Mesendoderm (in vitro differentiated cells): ENCODE measurements at places on chromosomes 2 and 18.

- no peaks in the 10 kb centered on the region for H3K36me3 ChIP-seq
- H3K4me3 ChIP-seq: no peak overlapping the region
- H3K27me3 ChIP-seq: no peaks in the 10 kb centered on the region
- DNase-seq: peak; percentile 82
- H3K4me1 ChIP-seq: no peaks in the 10 kb centered on the region
- H3K27ac ChIP-seq: no peak overlapping the region
Measured at GRCh38 chr2:235542733-235543127, 48.9 kb downstream of the AGAP1 start.

- peak; percentile 93 for DNase-seq
- H3K36me3 ChIP-seq: no peaks in the 10 kb centered on the region
- H3K4me3 ChIP-seq: no peak overlapping the region
- peaks cover 16% of the 10 kb centered on the region for H3K4me1 ChIP-seq
- peak overlapping the region; percentile 0 for H3K27ac ChIP-seq
Measured at GRCh38 chr2:231674587-231675338, 33.6 kb upstream of the PTMA start.

DNA sequence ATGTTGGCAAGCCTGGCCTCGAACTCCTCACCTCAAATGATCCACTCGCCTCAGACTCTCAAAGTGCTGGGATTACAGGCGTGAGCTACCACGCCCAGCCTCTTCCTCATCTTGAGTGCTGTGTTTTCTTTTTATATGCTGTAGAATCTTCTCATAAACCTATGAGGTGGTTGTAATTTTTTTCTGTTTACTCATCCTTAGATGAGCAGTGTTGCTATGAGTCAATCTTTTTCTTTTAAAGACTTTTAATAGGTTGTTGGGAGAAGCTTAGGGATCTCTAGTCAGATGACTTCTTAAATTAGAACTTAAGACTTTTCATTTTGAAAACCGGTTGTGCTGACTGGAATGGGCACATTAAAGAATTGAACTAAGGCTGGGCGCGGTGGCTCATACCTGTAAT is 8.7 kb upstream of the AAK1 start:
- no peak overlapping the region for H3K4me3 ChIP-seq
- no peak for DNase-seq
- no peaks in the 10 kb centered on the region for H3K36me3 ChIP-seq
- H3K27ac ChIP-seq: no peak overlapping the region

DNA sequence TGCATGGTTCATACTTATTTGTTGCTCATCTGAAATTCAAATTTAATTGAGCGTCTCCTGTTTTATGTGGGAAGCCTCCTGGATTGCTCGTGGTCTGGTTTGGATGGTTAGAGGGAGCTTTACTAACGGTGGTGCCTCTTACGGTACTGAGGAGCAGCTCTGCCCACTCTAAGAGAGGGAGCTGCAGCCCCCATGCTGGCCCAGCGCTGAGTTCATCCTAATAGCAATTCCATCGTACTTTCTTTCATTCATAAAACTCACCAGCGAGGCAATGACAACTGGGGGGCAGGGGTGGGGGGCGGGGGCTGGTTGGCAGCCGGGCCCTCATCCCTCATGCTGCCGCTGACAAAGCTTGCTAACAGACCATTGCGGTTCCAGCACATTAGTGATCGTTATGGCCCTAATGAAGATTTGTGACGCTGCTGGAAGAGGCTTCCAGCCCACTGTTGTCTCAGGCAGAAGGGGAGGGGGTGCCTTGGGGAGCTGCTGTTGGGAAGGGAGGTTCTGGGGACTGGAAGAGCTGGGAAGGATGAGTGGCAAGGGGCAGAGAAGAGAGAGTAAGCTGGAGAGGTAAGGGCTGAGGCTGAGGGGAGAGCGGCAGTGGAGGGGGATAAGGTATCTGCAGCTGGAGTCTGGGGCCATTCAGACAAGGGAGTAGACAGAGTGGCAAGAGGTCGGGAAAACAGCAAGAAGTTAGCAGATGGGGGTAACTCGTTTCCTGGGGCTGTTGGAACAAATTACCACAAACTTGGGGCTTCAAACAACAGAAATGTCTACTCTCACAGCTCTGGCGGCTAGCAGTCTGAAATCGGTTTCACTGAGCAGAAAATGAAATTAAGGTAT is 238.1 kb downstream of the LPIN1 start:
- H3K4me3 ChIP-seq: no peak overlapping the region
- H3K27ac ChIP-seq: no peak overlapping the region
- H3K4me1 ChIP-seq: no peaks in the 10 kb centered on the region

- H3K4me1 ChIP-seq: no peaks in the 10 kb centered on the region
- no peak overlapping the region for H3K27ac ChIP-seq
- no peak overlapping the region for H3K4me3 ChIP-seq
- no peak for DNase-seq
Measured at GRCh38 chr2:237922641-237923361, 44.0 kb upstream of the UBE2F start.

DNA sequence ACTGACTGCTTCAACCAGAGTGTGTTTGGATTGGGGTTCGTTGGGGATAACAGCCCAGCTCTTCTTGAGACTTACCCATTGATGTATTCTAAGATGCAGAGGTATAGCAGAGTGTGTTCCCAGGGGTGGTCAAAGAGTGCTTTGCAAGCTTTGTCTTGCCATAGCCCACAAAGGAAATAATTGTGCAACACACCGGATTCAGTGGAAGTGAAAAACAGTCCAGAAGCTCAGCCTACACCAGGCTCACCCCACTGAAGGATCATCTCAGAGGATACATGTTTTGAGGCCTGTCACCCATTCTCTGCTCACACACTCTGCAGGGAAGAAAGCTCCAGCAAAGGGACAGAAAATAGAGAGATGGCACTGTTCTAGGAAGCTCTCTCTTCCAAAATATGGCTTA is 9.6 kb downstream of the CACNB4 start:
- no peak overlapping the region for H3K4me3 ChIP-seq
- DNase-seq: no peak
- H3K27me3 ChIP-seq: no peaks in the 10 kb centered on the region
- no peaks in the 10 kb centered on the region for H3K36me3 ChIP-seq
- H3K27ac ChIP-seq: no peak overlapping the region

- H3K27me3 ChIP-seq: no peaks in the 10 kb centered on the region
- no peak overlapping the region for H3K4me3 ChIP-seq
- no peaks in the 10 kb centered on the region for H3K36me3 ChIP-seq
- H3K27ac ChIP-seq: no peak overlapping the region
Measured at GRCh38 chr2:104177179-104177578, 676.7 kb upstream of the POU3F3 start.

- H3K27me3 ChIP-seq: no peaks in the 10 kb centered on the region
- no peak overlapping the region for H3K4me3 ChIP-seq
- DNase-seq: no peak
- H3K27ac ChIP-seq: no peak overlapping the region
- H3K36me3 ChIP-seq: no peaks in the 10 kb centered on the region
Measured at GRCh38 chr2:186714611-186715010, 20.8 kb downstream of the FAM171B start.

DNA sequence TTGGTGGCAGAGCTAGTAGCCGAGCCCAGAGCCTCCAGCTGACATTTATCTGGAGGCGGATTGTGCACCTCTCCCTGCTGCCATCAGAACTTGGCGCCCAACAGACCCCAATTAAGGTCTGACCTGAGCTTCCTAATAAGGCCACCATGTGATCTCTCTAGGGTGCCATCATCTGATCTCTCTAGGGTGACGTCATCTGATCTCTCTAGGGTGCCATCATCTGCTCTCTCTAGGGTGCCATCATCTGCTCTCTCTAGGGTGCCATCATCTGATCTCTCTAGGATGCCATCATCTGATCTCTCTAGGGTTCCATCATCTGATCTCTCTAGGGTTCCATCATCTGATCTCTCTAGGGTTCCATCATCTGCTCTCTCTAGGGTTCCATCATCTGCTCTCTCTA is 6.2 kb downstream of the KCNF1 start:
- no peaks in the 10 kb centered on the region for H3K4me1 ChIP-seq
- no peak for DNase-seq
- no peak overlapping the region for H3K4me3 ChIP-seq
- H3K27me3 ChIP-seq: no peaks in the 10 kb centered on the region

DNA sequence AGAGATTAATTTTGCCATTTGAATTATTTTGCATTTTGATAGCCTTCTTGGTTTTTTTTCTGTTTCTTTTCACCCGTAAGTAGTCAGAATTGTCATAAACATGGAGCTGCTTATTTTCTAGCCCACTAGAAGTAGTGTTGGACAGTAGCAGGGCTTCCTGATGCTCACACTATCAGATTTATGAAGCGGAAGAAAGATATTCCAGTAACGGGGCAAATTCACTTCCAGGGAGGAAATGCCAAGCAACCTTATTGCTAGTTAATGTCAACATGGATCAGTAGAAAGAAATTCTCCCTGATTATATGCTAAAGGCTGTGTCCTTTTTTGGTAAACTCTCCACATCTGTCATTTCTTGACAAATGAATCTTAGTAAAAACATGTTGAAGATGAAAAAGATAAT is 19.2 kb upstream of the ADAM23 start:
- no peak for DNase-seq
- no peaks in the 10 kb centered on the region for H3K4me1 ChIP-seq
- H3K4me3 ChIP-seq: no peak overlapping the region
- no peak overlapping the region for H3K27ac ChIP-seq
- H3K27me3 ChIP-seq: no peaks in the 10 kb centered on the region
- H3K36me3 ChIP-seq: no peaks in the 10 kb centered on the region

DNA sequence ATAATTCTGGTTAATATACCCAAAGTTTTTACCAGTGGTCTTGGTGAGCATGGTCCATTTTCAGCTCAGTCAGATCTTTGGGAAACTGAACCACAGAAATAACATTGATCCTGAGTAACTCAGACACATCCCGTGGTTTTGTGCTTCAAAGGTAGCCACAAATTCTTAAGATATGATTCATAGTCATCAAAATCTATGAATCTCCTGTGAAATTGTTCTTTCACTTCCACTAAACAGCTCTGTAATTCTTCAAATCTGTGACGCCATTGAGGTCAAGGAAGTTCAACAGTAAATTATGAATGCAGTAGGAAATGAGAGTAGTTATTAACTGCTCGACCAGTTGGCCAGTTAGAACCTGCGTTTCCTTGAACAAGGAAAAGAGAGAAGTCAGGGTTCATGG is 147.3 kb downstream of the IRS1 start:
- H3K36me3 ChIP-seq: no peaks in the 10 kb centered on the region
- DNase-seq: no peak
- peaks cover 4% of the 10 kb centered on the region for H3K4me1 ChIP-seq
- H3K27ac ChIP-seq: no peak overlapping the region
- H3K4me3 ChIP-seq: no peak overlapping the region
- H3K27me3 ChIP-seq: no peaks in the 10 kb centered on the region
